ENCODE measurements at places on chromosomes 16 and 17.

- DNase-seq = no peak
Observed at GRCh38 chr17:33989361-33990148, 265.5 kb upstream of the CCL2 start.

GRCh38 chr17:17682737-17683680, 1.8 kb downstream of the RAI1 start:
- DNase-seq = peak; percentile 65

GRCh38 chr17:62887437-62887836, 78.6 kb upstream of the TANC2 start:
- no peak for DNase-seq

- no peak for DNase-seq
Observed at GRCh38 chr17:27233776-27234175, 60.1 kb upstream of the WSB1 start.

DNA sequence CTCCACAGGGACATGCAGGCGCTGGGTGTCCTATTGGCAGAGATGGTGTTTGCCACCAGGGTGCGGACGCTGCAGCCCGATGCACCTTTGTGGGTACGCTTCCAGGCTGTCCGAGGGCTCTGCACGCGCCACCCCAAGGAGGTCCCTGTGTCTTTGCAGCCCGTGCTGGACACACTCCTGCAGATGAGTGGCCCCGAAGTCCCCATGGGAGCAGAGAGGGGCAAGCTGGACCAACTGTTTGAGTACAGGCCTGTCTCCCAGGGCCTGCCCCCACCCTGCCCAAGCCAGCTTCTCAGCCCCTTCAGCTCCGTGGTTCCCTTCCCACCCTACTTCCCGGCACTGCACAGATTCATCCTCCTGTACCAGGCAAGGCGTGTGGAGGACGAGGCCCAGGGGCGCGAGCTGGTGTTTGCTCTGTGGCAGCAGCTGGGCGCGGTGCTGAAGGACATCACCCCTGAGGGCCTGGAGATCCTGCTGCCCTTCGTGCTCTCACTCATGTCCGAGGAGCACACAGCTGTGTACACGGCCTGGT, 2.8 kb downstream of the WDR81 start:
- no peak for DNase-seq

DNA sequence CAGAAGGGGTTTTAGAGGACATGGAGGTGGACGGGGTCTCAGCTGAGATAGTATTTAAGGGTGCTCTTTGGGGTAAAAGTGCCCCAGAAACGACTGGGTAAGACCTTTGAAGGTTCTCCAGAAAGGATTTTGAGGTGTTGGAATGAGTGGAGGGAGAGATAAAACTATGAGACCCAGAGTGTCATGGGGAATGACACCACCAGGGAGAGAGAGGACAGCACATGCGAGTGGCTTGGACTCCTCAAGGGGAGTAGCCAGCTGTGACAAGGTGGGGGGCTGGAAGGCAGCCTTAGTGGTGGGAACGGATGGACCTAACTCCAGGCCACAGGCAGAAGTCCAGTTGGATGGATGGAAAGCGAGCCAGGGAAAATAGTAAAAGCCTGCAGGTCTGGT, 19.2 kb upstream of the PITPNM3 start:
- DNase-seq = no peak

DNA sequence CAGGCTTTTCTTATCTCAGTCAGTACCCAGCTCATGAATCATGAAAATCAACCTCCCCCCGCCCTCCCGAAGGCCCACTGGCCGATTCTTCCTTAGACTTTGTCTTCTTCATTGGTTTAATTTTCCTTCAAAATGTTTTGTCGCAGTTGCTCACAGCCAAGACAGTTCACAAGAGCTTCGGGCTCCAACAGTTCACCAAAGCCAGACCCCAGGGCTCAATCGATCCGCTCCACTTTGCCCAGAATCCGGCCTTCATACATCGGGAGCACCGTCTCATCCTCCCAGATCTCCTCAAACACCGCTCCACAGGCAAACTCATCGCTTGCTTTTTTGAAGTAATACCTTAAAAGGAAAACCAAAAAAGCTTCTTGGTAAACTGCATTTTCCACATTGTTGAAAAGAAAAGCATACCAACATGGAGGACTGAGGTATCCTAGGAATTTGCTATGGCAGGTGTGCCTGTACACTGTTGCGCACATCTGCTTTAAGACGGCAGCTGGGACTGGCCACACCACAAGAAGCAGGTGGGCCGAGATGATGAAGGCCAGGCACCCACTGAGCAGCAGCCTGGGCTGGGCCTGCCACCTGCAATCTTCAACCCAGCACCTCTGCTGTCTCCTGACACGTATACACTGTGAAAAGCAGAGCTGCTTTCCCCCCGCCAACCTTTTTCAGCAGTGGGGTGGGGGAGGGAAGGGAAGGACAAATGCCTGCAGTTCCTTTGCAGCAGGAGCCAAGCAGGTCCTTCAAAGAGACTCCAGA, 31.5 kb downstream of the AXIN2 start:
- DNase-seq = no peak
